ENCODE measurements at places on chromosomes 2 and 18.

DNA sequence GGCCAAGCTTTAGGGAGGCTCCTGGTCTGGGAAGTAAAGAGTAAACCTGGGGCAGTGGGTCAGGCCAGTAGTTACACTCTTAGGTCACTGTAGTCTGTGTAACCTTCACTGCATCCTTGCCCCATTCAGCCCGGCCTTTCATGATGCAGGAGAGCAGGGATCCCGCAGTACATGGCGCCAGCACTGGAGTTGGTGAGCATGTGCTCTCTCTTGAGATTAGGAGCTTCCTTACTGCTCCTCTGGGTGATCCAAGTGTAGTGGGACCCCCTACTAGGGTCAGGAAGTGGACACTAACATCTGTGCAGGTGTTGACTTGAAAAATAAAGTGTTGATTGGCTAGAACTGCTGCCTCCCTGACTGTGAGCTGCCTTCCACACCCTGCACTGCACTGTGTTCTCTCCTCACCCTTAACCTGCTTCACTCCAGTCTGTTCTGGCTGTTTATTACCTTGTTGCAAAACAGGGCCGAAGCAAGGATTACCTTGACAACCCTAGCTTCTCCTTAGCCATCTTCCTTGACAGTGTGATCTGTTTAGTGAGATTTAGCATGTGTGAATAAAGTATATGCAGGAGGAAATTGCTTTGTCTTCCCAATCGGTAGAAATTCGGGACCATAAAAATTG lies 5.2 kb downstream of the RETREG2 start:
- no peak for DNase-seq

DNA sequence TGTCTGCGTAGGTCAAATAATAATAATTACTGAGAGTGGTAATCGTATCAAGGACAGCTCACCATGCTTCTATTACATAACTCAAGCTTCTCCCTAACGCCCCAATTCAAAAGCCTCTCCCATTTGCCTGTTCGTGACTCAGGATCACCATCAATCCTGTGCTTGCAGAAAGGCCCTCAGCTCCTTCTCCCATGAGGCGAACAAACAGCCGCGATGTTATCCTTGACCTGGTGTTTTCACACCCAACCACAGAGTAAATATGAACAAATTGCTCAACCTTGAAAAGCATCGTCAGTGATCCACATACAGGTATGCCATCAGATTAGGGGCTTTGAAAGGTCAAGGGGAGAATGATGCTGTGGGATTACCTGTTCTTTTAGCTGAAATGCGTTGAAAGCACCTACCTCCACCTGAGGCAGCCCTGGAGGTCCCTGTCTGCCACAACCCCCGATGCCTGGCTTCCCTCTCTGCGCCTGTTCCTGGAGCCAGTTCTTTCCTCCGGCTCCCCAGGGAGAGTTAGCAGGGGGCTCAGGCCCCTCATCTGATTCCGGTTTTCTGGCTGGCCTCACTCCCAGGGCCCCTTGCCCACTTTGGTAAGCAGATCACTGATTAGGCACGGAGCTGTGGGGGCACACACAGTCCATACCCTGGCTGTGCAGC lies 39.1 kb upstream of the ODC1 start:
- DNase-seq = peak; percentile 23

DNA sequence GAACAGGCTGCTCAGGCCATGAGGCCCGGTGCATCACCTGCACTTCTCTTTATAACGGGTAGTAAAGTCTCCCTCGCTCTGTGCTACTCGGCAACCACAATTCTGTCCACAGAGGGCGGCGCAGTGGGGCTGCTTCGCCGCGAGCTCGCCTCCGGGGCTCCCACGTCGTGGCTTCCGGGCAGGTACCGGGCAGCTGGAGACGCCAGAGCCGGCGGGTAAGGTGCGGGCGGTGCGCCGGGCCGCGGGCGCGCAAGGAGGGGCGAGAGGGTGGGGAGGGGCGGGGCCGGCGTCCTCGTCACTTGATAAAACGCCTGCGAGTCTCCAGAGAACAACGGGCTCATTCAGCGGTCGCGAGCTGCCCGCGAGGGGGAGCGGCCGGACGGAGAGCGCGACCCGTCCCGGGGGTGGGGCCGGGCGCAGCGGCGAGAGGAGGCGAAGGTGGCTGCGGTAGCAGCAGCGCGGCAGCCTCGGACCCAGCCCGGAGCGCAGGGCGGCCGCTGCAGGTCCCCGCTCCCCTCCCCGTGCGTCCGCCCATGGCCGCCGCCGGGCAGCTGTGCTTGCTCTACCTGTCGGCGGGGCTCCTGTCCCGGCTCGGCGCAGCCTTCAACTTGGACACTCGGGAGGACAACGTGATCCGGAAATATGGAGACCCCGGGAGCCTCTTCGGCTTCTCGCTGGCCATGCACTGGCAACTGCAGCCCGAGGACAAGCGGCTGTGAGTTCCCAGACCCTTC lies at the start of gene ITGA6:
ITGA6 (plus strand) TSS at position 331 of the 734 bp plus-strand sequence.
- peak; percentile 81 for DNase-seq

GRCh38 chr2:165969227-165969626 lies 15.7 kb upstream of the TTC21B start:
- no peak for DNase-seq

DNA sequence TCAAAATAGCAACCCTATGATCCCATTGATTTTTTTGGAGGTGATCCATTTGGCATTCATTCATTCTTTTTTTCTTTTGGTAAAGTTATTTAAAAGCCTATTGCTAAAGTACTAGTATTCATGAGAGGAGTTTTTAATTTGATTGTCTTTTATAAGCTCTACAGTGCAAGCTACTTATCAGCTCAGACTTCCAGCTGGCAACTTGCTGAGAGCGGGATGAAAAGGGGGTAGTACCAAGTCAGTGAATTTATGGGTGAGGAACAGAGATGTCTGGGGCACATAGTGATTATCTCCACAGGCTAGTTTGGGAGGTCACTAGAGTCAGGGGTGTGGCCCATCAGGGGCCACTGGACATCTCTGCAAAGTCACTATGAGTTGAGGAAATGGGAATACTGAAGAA lies 202.4 kb downstream of the PIK3C3 start:
- DNase-seq = no peak

DNA sequence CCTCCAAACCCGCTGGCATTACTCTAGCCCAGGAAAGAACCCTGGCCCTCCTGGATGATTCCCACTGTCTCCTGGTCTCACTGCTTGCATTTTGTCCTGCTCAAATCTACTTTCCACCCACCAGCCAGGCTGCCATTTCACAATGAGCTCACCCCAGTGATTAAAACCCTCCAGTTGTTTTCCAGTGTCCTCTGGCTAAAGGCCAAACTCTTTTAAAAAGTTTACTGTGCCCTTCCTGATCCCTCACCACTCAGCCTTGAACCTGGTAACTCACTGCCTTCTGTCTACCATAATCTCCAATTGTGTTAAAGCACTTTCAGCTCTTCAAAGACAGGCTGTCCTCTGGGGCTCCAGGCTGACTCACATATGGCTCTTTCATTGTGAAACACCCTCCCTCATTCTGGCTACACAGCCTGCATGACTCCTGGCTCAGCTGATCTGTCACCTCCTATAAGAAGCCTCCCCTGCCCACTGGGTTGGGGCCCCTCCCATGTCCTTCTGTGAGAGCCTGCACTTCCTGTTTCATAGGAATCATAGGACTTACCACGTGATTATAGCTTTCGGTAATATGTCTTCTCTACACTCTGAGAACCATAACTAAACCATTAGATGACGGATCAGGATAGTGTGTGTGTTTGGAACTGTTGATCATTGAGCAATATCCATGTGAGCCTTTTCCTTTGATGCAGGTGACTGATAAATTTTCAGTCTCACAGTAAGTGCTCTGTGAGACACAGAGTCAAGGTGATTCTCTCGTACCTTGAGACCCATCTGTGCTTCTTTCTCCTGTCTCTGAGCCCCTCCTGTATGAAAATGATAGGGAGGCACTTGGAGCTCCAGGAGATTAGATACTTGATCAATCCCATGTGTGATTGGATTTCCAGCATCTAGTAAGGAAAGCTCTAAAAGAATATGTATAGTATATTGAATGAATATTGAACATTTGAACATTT lies 590.8 kb upstream of the ID2 start:
- peak; percentile 48 for DNase-seq

DNA sequence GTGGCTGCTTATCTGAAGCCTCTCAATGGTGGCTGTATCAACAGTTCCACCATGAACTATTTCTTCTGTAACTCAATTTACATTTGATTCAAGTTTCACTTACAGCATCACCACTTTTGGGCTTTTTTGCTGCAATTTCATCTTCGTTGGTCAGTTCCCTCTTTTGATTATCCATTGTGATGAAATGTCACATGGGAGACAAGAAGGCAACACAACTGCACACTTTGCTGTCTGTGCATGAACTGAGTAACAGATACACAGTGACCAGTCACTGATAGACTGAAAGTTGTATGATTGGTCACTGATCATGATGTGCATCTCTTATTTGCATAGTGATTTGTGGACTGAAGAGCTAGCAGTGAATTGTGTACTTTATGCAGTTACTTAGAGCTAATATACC lies 130.7 kb upstream of the RNF152 start:
- DNase-seq = no peak

DNA sequence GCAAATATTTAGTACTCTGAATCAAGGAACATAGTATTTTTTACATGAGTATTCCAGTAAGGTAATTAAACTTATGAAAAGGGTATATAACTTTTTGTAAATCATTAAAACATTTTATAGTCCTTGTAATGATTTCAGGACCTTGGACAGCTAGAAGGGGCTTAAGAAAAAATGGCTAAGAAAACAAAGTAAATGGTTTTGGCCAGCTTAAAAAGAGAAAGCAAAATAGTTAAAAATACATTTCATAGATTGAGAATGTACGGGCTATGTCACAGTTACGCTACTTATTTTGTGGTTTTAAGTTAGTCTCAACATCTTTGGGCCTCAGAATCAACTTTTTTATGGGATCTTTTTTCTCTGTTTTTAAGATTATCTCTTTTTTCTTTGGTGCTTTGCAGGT lies 26.7 kb downstream of the POLI start:
- no peak for DNase-seq

- peak; percentile 40 for DNase-seq
These were observed 132.9 kb upstream of the MGAT5 start for GRCh38 chr2:134120733-134121630.

GRCh38 chr2:184004948-184005672 lies 593.2 kb upstream of the ZNF804A start:
- no peak for DNase-seq

DNA sequence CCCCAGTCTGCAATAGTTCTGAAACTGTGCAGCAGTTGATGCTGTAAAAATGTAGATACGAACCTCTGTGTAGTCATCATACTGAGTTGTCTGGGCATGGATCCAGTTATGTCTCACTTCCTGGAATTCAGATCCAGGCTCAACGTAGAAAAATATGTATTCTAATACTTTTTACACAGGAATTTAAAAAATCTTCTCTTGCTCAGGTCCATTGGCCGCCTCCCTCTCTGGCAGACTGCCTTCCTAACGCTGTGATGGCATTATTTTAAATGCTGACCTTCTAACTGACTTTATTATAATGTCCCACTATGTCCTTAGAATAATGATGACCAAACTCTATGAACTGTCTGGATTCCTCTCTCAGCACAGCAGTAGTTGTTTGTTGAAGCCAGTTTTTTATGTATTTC lies 119.6 kb downstream of the FEZ2 start:
- no peak for DNase-seq

DNA sequence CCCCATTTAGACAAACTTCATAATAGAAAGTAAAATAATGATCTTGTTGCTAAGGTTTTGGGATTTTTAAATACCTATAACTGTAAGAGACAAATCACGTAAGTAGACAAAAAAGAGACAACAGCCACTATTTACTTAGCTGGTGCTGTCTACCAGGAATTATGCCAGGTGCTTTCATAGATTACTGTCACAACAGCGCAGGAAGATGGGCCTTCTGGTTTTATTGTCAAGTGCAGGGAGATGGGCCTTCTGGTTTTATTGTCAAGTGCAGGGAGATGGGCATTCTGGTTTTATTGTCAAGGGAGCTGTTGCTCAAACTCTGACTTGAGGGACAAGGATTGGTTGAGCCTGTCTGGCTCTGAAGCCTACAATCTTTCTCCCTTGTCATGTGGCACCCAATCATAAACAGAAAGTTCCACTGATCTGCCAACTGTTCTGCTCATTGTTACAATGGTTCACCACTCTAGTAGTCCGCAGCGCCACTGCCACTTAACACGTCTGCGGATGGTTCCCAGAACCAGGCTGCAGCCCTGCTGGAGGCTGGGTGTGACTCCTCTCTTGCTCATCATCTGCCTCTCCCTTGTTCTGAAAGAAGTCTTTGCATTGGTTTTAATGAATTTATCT lies 95.0 kb downstream of the RNF144A start:
- DNase-seq = peak; percentile 99

DNA sequence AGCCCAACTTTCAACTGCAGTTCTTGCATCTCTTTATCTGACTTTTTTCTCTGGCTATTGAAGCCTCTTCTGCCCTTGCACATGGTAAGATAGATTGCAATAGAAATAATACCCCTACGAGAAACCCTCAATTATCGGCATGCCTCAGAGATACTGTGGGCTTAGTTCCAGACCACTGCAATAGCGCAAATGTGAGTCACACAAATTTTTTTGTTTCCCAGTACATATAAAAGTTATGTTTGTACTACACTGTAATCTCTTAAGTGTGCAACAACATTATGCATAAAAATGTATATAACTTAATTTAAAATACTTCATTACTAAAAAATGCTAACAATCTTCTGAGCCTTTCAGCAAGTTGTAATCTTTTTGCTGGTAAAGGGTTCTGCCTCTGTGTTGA lies 124.7 kb downstream of the PDE1A start:
- no peak for DNase-seq

GRCh38 chr2:45968946-45969584 lies 317.6 kb downstream of the PRKCE start:
- no peak for DNase-seq

GRCh38 chr2:168470320-168471162 lies 14.5 kb downstream of the CERS6 start:
- DNase-seq = no peak

- DNase-seq = no peak
These were observed 599.9 kb upstream of the POU3F3 start for GRCh38 chr2:104254017-104254416.

GRCh38 chr2:20482725-20483124 lies 35.9 kb downstream of the RHOB start:
- no peak for DNase-seq

GRCh38 chr2:99111236-99111635 lies 30.3 kb upstream of the C2orf15 start:
- DNase-seq = no peak

DNA sequence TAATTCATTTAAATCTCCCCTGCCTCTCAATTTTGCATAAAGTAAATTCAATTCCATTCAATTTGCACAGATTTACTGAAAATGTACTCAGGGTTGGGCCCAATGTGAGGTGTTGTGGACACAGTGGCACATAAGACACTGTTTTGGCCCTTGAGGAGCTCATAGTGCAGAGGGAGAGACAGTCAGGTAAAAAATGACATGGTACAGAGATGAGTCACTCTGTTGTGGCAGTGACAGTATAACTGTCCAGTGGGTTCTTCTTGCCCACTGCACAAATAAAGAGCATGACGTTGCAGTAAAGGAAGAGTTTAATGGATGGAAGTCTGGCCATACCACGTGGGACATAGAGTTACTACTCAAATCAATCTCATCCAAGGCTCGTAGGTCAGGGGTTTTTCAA lies 400.3 kb upstream of the TRIB2 start:
- no peak for DNase-seq

- no peak for DNase-seq
These were observed 66.4 kb upstream of the TGFA start for GRCh38 chr2:70620020-70620419.

GRCh38 chr2:161163440-161163839 lies 3.2 kb downstream of the TANK start:
- no peak for DNase-seq

GRCh38 chr2:229273723-229274338 lies 2.7 kb upstream of the PID1 start:
- DNase-seq = peak; percentile 88

GRCh38 chr2:12824778-12825379 lies 108.1 kb downstream of the TRIB2 start:
- DNase-seq = no peak
